Smooth muscle cell of the pulmonary artery (primary cell): ENCODE measurements at places on chromosomes 2 and 18. TPM values are rescaled to one million over a fixed set of nuclear protein-coding genes. Genes with fewer than 3 reads are reported as not detected.

MOGAT1 gene
- total RNA-seq, result not detected in 2 replicates

MTCL1 gene
- total RNA-seq, result 22.6 and 86.5 TPM in 2 replicates

FAM110C gene
- 0.07 and 1.1 TPM in 2 replicates for total RNA-seq

LOXHD1 gene
- total RNA-seq, result not detected in 2 replicates

CHRNG gene
- not detected in 2 replicates for total RNA-seq

CFAP65 gene
- 0.03 TPM in 1 of 2 replicates, not detected in the other for total RNA-seq

CFC1 gene
- total RNA-seq, result not detected in 2 replicates

GPR55 gene
- not detected in 2 replicates for total RNA-seq

ARHGEF4 gene
- 4.7 and 13.2 TPM in 2 replicates for total RNA-seq

IL1RL1 gene
- total RNA-seq, result 4.3 and 40.2 TPM in 2 replicates

ZFP36L2 gene
- total RNA-seq, result 11.1 and 16.9 TPM in 2 replicates

COL3A1 gene
- 3,551 and 6,679 TPM in 2 replicates for total RNA-seq

ZNF804A gene
- total RNA-seq, result 0.20 and 1.4 TPM in 2 replicates

UGT1A6 gene
- total RNA-seq, result 0.10 TPM in 1 of 2 replicates, not detected in the other

GRB14 gene
- 4.1 and 10.4 TPM in 2 replicates for total RNA-seq

REG3G gene
- not detected in 2 replicates for total RNA-seq

SLC16A14 gene
- 1.1 and 1.8 TPM in 2 replicates for total RNA-seq

DPYSL5 gene
- total RNA-seq, result not detected in 2 replicates

UCN gene
- 0.85 and 1.2 TPM in 2 replicates for total RNA-seq

DLGAP1 gene
- total RNA-seq, result 0.53 and 1.1 TPM in 2 replicates

DCTN1 gene
- total RNA-seq, result 191 and 217 TPM in 2 replicates

DPP10 gene
- total RNA-seq, result not detected in 2 replicates

IFT172 gene
- total RNA-seq, result 38.3 and 43.3 TPM in 2 replicates

EGR4 gene
- not detected in 2 replicates for total RNA-seq

MOB1A gene
- 76.4 and 86.5 TPM in 2 replicates for total RNA-seq

HRH4 gene
- total RNA-seq, result 0.07 and 0.17 TPM in 2 replicates

SERPINB8 gene
- total RNA-seq, result 11.1 and 14.3 TPM in 2 replicates

ZNF396 gene
- 1.9 and 3.5 TPM in 2 replicates for total RNA-seq

NT5DC4 gene
- total RNA-seq, result 0.33 TPM in 1 of 2 replicates, not detected in the other

STPG4 gene
- total RNA-seq, result 0.07 and 0.20 TPM in 2 replicates

SP9 gene
- not detected in 2 replicates for total RNA-seq

GCG gene
- not detected in 2 replicates for total RNA-seq
